Stimulated activated CD8-positive, alpha-beta memory T cell treated with anti-CD3 and anti-CD28 coated beads, Interleukin-2, amount 100 ng/mL, for 48 hours (primary cell): ENCODE measurements at places on chromosomes 3 and 15.

DNA sequence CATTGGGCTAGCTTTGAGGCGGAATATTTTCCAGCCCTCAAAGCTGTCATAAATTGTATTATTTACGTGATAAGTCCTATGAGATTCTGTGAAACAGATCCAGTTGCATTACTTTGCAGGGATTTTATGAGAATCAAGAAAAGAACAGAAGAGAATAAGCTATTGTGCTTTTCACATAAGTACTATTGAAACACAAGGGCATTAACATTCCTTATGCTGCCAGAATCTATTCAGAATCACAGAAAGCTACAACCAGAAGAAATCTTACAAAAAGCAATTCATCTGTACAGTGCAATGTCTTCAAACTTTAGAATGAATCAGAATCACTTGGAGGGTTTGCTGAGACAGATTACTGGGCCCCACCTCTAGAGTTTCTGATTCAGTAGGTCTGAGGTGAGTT is 10.6 kb upstream of the CACNA1D start:
- no peak for DNase-seq

DNA sequence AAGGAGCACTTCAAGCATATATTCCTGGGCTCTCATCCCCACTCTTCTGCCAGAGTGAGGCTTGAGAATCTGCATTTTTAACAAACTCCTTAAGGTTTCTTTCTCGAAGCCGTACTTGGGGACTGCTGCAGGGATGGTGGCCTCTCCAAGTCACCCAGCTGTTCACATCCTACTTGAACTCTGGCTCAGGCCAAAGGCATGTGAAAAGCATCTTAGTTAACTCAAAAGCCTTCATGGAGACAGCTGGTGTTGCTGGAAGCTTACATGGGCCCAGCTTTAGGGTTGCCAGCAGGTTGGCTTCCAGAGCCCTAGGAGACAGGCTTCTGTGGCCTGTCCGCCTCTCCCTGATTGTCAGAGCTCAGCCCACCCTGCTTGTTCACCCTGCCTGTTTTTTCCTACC is 139.2 kb downstream of the THSD4 start:
- no peak for DNase-seq

DNA sequence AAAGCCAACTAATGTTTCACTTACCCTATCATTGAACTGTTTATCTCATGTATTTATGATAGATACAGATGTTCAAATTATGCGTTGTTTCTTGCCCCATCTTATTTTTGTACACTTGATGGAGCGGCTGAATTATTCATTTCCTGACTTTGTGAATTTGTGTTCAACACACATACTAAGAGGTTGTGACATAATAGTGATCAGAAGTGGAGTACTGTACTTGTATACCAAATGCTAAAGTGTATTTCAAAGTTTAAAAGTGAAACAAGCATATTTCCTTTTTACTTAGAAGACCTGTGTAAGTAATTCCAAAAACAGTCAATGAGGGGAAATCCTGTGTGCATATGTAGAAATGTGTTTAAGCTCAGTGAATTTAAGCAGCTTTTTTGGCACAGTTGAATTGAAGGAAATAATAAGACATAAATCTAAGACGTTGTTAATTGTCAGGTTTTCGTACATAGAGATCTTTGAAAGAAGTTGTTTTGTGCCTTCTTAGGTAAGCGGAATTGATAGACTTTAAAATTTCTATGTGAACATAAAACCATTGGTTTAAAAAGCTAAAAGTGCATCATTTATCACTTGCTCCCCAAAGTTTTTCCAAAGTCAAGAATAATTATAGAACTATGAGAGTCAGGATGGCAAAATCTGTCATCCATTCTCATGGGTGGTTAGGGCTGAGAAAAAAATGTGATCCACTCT is 1.9 kb downstream of the NFKBIZ start:
- DNase-seq = no peak

- no peak for DNase-seq
Observed at GRCh38 chr3:185488465-185488864, 10.4 kb downstream of the TMEM41A start.
